ENCODE measurements at places on chromosomes 7 and 10.

GRCh38 chr7:106382929-106383328 lies 98.1 kb upstream of the NAMPT start:
- no peak for DNase-seq

- DNase-seq: no peak
Observed at GRCh38 chr10:83607959-83608745, 531.2 kb upstream of the GHITM start.

DNA sequence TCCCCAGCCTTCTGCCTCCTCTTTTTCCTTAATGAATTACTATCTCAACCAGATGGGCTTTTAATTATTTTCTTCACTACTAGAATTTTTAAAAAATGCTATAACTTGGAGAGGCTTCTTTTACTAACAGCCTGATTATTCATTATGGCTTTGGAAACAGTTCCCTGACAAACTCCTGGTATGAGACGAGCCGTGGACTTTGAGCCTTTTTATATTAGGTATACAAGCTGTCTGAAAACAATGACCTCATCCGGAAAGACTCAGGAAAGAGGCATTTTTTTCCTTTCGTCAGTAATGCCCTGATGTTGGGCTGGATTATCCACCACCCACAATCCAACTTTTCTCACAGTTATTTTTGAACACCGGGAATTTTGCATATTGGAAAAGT lies 26.7 kb upstream of the ABLIM1 start:
- no peak for DNase-seq

GRCh38 chr10:29835055-29835454 lies 200.3 kb upstream of the SVIL start:
- no peak for DNase-seq

- DNase-seq: no peak
Observed at GRCh38 chr7:93027044-93027443, 90.7 kb downstream of the SAMD9 start.

- peak; percentile 5 for DNase-seq
Observed at GRCh38 chr7:12257582-12257981, 46.5 kb downstream of the TMEM106B start.

DNA sequence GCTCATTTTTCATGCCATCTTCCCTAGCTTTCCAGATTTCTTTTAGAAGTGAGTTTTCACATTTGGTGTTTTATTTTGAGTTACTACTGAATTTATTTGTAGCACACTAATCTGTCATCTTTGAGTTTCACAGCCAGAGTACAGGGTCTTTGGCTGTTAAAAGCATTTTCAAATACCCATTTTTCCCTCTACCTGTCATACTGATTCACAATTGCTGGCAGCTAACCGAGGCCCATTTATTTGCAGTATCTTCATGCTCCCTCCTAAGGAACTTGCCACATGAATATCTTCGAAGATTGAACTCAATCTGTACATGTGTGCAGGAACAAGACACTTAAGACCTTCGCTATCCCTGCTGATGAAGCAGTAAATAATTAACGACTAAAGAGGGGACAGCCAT lies 44.8 kb upstream of the DKK1 start:
- DNase-seq: no peak

GRCh38 chr10:33661580-33662336 lies 327.3 kb upstream of the NRP1 start:
- DNase-seq: no peak

DNA sequence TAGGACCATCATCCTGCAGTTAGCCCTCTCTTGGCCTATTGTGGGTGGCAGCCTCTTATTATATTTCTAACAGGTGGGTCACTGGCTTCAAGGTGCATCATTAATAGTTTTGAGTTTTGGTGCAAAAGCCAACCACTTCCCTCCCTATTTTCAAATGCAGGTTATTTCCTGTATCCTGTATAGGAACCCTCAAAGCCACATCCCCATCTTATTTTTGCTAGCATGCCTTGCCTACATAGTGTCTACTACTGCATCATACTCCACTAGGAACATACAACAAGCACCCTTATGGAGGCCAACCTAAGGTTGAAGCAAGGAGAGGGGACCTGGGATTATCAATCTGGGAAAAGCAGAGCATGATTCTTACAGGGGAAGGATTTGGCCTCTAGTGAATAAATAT lies 264.4 kb downstream of the BBS9 start:
- DNase-seq: no peak

GRCh38 chr7:14147532-14147931 lies 158.1 kb upstream of the ETV1 start:
- no peak for DNase-seq

- DNase-seq: no peak
Observed at GRCh38 chr10:31424473-31424872, 105.5 kb downstream of the ZEB1 start.

GRCh38 chr7:16841681-16842080 lies 36.9 kb upstream of the AGR2 start:
- DNase-seq: no peak

GRCh38 chr10:3808689-3809199 lies 23.7 kb upstream of the KLF6 start:
- no peak for DNase-seq

- no peak for DNase-seq
Observed at GRCh38 chr7:55310287-55311025, 54.7 kb upstream of the LANCL2 start.

DNA sequence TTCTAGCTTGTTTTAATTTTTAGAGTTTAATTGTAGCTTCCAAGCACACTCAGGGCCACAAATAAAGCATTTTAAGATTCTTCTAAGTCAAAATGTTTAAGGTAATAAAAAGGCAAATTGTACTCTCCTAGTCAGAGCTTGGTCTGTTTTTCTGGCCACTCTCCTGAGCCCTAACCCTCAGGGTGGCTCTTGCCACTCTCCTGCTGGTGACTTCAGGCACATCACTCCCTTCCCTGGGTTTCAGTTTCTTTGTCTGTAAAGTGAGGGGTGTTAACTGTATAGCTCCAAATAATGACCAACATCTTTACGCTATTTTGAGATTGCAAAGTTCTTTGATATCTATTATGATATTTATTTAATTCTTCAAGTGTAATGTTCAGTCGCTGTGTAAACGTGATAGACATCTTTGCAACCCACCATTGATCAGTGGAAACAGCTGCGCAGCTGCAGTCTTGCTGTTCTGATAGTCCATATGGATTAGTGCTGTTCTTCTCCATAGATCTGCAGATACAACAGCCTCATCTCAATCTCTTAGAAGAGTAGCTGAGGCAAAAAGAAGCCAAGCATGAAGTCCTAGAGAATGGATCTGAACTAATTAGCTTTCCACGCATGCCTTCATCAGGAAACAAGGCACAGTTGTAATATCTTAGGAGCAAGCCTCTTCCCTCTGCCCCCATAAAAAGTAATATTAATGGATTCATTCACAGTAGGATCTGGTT lies 189.9 kb downstream of the PLPP4 start:
- DNase-seq: no peak

GRCh38 chr10:131983780-131984179 lies 2.1 kb upstream of the BNIP3 start:
- no peak for DNase-seq

- no peak for DNase-seq
Observed at GRCh38 chr10:91681361-91682276, 48.7 kb upstream of the PPP1R3C start.

DNA sequence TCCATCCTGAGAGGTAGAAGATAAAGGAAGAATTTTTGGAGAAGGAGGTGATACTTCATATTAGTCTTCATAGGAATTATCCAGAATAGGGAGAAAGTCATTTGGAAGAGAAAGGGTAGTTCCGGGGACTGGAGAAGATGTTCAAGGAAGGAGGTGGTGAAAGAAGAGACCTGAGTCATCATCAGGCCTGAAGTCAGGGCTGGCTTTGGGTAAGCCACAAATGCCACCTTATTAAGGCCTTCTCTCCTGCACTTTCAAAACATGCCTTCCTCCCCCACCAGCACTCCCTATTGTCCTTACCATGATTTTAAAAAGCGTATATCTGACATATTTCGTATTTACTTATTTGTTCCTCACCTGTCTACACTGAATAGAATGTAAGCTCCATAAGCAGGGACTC lies 112.2 kb upstream of the LRGUK start:
- DNase-seq: no peak

DNA sequence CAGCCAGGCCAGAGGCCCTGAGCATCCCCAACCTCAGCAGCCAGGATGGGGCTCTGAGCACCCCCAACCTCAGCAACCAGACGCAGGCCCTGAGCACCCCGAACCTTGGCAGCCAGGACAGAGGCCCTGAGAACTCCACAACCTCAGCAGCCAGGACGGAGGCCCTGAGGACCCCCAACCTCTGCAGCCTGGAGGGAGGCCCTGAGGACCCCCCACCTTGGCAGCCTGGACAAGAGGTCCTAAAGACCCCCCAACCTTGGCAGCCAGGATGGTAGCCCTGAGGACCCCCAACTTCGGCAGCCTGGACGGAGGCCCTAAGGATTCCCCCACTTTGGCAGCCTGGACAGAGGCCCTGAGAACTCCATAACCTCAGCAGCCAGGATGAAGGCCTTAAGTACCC lies 17.0 kb downstream of the RRP12 start:
- DNase-seq: no peak

DNA sequence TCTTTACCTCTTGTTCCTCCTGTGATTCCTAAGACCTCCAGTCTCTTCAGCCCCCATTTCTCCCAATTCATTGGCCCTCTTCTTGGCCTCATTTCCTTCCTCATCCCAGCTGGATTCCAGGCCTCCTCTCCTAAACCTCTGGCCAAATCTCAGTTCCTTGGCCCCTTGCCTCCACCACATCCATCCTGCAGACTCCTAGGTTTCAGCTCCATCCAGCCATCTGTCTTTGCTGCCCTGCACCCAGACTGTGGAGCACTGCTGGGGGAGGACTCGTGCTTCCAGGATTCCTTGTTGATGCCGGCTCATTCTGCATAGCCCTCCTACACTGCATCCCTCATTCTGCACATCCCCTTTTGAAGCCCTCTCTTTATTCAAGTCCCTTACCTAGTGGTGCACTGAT lies 6.7 kb downstream of the PLAC9 start:
- DNase-seq: no peak

DNA sequence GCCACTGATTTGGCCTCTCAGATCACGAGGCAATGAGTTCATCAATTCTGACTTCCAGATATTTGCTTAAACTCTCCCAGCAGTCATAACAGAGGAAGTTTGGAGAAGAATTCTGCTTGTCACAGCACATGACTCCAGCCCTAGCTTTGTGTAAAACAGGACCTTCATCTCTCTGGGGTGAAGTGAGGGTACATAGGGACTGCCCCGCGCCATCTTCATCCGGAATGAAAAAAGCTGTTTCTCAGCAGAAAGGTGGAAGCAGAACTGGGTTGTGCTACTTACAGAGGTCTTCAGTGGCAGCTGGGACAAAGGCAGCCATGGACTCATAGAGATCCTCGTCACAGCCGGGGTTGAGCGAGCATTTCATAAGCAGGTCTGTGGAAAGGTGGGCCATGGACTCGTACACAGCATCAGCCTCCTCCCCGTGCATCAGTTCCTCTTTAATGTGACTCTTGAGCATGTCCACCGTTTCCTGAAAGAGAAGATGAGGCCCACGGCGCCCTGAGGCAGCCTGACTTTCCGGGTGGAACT lies 58.4 kb upstream of the TM9SF3 start:
- DNase-seq: no peak

GRCh38 chr10:33286157-33286934 lies 48.1 kb downstream of the NRP1 start:
- DNase-seq: no peak

DNA sequence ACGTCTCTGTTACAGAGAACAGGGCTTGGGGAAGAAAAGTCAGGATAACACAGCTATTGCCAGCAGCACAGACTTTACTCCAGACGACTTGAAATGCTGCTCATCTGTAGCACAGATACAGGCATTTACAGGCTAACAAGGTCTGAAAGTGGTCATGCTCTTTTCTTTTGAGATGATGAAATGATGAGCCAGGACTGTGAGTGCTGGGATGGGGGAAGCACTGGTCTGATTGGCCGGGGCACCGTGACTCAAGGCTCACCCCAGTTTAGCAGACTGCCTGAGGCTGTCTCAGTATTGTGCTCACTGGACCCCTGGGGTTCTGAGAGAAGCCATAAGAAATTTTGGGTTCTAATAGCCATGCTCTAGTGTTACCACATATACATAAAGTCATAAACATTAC lies 12.4 kb downstream of the SMKR1 start:
- DNase-seq: no peak

- DNase-seq: no peak
Observed at GRCh38 chr10:100014071-100014762, 4.5 kb upstream of the DNMBP start.

- no peak for DNase-seq
Observed at GRCh38 chr10:126052171-126052570, 155.8 kb downstream of the FANK1 start.
